ENCODE measurements at places on chromosomes 6 and 20.

GRCh38 chr20:37452236-37452635, 68.8 kb upstream of the NNAT start:
- no peak for DNase-seq

DNA sequence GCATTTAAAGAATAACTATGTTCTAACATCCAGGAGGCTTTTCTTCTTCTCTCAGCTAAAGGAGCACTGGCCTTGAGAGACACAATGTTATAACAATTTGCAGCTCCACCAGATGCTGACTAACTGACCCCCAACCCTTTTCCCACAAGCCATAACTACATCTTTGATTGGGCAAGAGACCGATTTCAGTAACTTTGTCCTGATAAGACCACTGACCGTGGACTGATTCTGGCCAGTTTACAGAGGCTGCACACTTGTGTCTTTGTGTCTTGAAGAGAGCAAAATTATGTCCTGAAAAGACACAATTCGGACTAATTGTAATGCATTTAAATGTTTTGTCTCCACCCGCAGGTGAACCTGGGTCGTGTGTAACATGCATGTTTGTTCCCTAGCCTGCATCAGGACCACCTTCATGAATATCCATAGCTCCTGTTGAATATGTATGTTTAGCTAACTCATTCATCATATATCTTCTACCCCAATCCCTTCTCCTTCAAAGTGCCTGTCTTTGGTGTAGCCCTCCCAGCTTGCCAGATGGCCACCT, 22.3 kb downstream of the ABRACL start:
- DNase-seq: no peak

- no peak for DNase-seq
These were observed 11.0 kb upstream of the SIM1 start for GRCh38 chr6:100475554-100476320.

- no peak for DNase-seq
These were observed 335.0 kb upstream of the KCNQ5 start for GRCh38 chr6:72286911-72287311.

DNA sequence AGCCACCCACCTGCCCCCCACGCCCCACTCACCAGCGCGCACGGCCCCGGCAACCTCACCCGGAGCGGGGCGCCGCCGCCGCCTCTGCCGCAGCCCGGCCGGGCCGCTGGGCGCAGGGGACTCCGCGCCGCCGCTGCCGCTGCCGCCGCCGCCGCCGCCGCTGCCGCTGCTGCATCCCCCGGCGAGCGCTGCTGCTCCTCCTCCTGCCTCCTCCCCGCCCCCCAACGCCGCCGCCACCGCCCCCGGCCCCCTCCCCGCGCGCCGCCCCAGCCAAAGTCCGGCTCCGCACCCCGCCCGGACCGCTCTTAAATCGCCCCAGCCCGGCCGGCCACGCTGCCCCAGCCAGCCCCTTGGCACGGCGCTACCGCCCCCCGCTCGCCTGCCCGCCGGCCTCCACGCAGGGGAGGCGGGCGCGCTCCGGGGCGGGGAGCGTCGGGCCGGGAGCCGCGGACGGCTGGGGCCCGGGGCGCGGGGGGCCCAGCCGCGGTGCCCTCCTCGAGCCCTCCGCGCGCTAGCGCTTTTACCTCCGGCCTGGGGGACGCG, at the start of gene SULF2:
SULF2 (minus strand) TSS at position 171 of the 543 bp plus-strand sequence. CDS start 28,118 bp downstream, outside the sequence.
- no peak for DNase-seq

- no peak for DNase-seq
These were observed 3.4 kb upstream of the DLL1 start for GRCh38 chr6:170294298-170294730.

GRCh38 chr20:23334111-23334510, 16.5 kb upstream of the NXT1 start:
- no peak for DNase-seq

- no peak for DNase-seq
These were observed 71.3 kb upstream of the IYD start for GRCh38 chr6:150297327-150298029.

- DNase-seq: no peak
These were observed 41.2 kb upstream of the RNF146 start for GRCh38 chr6:127225497-127225896.

DNA sequence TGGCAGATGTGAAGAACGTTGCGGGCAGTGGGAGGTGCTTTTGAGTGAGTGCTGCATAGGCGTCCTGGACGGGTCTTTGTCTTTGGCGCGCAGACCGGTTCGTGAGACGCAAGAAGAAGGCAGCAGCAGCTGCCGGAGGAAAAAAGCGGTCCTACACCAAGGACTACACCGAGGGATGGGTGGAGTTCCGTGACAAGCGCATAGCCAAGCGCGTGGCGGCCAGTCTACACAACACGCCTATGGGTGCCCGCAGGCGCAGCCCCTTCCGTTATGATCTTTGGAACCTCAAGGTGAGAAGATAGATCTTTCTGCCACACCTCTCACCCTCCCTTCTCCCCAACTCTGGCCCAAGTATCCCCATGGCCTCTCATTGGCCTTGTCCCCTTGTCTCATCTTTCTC, 1.1 kb downstream of the ABT1 start:
- DNase-seq: no peak

GRCh38 chr6:26286168-26286877, 78.7 kb upstream of the BTN3A2 start:
- peak; percentile 68 for DNase-seq

DNA sequence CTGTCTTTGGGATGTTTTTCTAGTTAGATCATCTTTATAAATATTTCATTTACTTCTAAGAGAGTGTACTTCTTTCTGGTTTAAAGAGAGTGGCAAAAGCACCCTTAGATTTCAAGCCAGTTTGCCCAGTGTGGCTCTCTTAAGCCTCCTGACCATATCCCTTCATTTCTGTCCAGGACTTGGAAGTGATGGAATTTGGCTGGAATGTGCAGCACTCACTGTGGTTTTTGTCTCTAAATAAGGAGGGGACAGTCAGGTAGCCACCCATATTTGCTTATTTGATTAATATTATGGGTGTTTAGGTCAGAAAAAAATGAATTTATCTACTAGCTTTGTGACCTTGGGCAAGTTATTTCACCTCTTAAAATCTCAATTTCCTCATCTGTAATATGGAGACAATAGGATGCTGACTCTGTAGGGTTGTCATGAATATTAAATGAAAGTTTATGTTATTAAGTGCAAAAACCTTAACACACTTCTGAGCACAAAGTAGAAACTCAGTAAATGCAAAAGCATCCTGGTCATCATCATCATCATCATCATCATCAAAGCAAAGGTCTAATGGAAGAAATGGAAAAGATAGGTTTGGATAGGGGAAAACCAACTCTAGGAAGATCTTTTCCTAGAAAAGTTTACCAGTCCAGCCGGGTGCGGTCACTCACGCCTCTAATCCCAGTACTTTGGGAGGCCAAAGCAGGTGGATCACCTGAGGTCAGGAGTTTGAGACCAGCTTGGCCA, 3.1 kb downstream of the CRYBG1 start:
- DNase-seq: no peak

DNA sequence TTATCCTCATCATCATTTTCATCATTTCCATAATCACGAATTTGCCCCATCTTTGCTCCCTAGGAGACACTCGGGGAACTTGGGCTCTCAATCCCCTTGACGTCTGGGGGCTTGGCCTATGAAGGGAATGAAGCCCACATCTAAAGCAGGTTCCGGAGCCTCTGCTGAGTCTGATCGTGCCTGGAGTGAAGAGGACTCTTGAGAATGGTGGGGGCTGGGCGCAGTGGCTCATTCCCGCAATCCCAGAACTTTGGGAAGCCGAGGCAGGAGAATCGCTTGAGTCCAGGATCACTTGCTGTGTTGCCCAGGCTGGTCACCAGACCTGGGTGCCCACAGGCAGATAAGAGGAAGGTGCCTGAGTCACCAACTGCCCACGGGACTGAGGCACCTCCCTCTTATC, 114.5 kb downstream of the SYCP2 start:
- no peak for DNase-seq

- DNase-seq: no peak
These were observed 49.5 kb downstream of the SOBP start for GRCh38 chr6:107539409-107539808.

- DNase-seq: no peak
These were observed 213.9 kb upstream of the STXBP5 start for GRCh38 chr6:146990284-146990683.

DNA sequence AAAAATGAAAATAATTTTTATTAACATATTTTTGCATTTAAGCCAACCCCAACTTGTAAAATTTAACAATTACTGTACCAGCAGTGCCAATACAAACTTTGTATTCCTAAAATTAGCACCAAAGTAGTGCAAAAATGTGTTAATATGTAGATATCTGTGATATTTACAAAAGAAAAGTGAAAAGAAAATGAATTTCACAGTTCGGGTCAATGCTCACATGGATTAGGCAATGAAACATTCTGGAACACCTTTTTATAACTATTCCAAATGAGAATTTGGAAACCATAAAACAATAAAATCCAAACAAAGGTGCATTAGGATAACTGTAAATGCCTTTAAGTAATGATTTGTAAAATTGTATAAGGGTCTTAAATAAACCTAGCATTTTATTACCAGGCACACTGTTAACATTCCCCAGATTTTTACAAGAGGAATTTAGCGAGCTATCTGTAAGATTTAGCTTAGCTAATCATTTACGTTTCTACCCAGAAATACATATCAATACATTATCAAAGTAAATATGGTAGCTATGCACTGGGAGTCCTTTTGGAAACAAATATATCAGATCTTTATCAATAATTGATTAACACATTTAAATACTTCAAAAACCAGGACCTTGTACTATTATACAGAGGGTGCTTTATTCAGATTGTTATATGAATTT, 112.2 kb downstream of the MTFR2 start:
- no peak for DNase-seq

GRCh38 chr6:114521926-114522325, 179.1 kb upstream of the HS3ST5 start:
- no peak for DNase-seq

DNA sequence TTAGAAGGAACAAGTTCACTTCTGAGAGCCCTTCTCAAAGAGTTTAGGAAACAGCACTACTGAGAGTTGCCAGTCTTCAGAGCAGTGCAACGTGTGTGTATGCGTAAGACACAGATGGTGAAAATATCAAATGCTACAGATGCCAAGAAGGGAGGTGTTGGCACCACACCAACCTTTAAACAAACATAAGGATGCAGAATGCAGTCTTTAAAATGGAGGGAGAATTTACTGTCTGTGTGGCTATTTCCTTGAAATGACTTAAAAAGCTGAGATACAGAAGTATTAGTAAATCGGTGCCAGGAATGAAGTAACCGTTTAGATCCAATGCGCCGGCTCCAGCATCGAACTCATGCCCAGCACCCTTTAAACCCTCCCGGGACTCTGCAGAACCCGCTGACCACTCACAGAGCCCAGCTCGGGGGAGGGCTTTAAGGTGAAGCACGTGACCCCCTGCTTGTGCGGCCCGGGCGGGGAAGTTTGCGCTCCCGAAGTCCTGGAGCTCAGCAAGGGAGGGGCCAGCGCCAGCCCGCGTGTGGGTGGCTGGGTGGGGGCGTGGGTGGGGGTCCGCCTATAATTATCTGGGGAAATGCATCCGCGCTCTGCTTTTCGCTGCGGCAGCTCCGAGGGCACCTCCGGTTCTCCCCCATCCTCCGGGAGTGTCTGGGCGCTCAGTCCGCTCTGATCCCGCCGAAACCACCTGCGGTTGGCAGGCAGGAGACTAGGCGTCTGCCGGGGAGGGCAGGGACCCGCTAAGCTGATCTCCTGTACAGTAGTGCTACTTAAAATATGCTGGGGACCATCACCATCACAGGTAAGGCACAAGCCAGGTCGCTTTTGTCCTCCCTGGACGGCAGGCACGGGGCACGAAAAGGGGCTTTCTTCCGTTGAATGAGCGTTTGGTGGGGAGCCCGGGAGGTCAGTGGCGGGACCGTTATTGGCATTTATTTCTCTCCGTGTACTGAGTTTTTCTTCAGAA, 66.0 kb downstream of the ZBTB2 start:
- DNase-seq: no peak

- DNase-seq: no peak
These were observed 79.5 kb downstream of the PAK5 start for GRCh38 chr20:9759392-9759791.

GRCh38 chr6:143087856-143088255, 27.2 kb downstream of the AIG1 start:
- no peak for DNase-seq

DNA sequence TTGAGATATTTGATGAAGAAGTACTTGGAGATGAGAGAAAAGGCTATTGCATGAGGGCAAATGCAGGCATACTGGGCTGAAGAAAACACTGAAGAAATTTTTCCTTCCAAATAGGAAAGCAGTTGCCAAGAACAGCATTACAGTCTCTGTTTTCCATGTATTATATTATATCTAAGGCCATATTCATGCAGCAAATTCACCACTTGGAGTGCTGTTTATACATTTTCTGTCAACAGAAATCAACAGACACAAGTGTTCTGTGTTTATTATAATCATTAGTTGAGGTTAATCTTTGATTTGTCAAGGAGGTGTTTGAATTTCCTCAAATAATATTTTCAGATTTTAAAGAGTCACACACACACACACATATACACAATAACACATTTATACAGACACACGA, 268.8 kb upstream of the PLCB4 start:
- DNase-seq: no peak

DNA sequence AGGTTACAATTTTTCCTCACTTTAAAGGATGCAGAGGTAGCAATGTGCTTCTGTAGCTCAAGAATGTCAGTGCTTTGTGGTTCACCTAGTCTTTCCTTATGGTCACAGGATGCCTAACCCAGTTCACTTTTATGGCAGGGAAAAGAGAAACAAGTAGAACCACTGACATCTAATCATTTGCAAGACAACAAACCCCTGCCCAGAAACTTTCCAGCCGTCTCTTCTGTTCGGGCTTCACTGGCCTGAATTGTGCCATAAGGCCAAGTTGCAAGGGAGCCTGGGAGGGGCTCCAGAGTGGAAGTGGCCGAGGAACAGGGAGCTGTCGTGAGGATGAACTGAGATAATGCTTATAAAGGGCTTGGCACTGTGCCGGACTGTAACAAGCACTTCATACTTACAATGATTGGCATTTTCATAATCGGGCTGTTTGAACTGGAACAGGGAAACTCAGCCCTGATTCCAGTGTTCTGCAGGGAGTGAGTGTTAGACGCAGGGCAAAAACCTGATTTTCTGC, 212.6 kb downstream of the BCAS1 start:
- DNase-seq: no peak

DNA sequence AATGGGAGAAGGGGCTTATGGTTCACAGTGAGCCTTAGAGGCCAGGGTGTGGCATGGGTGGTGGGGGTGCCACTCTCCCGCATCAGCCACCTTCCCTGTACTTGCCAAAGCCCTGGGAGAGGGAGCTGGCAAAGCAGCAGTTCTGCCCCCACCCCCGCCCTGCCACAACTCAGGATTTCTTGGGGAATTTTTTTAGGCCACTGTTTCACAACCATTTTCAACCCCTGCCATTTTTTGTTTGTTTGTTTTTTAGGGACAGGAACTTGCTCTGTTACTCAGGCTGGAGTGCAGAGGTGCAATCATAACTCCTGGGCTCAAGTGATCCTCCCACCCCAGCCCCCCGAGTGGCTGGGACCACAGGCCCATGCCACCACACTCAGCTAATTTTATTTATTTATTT, 22.4 kb upstream of the TM9SF4 start:
- DNase-seq: no peak

DNA sequence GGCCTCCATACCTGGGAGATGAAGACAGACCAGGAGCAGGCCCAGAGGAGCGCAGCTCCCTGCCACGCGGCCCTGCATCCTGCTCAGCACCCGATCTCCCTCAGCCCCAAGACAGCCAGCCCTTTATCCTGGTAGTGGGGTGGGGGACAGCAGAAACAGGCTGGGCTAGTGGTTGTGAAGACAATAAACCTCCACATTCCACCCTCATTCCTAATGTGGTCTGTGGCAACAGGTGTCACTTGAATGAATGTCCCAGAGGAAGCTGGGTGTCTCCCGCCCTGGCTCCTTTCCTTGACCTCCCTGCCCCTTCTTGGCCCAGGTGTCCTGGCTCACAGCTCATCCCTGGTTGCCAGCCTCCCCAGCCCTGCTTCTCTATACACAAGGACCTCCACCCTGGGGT, at the start of gene C6orf15:
C6orf15 (minus strand) TSS at position 98 of the 400 bp plus-strand sequence; CDS start at position 78, 20 bp downstream.
- no peak for DNase-seq

All from effector CD4-positive, alpha-beta T cell (primary cell).